B cell (primary cell): ENCODE measurements at places on chromosomes 4 and X. TPM values are rescaled to one million over a fixed set of nuclear protein-coding genes. Genes with fewer than 3 reads are reported as not detected.

- H3K27ac ChIP-seq, result peak overlapping the region; percentile 83
- no peaks in the 10 kb centered on the region for H3K27me3 ChIP-seq
- H3K4me1 ChIP-seq, result peaks cover 21% of the 10 kb centered on the region
- H3K36me3 ChIP-seq, result no peaks in the 10 kb centered on the region
These were observed 1.2 kb downstream of the PRKX start for GRCh38 chrX:3712051-3712869.

DNA sequence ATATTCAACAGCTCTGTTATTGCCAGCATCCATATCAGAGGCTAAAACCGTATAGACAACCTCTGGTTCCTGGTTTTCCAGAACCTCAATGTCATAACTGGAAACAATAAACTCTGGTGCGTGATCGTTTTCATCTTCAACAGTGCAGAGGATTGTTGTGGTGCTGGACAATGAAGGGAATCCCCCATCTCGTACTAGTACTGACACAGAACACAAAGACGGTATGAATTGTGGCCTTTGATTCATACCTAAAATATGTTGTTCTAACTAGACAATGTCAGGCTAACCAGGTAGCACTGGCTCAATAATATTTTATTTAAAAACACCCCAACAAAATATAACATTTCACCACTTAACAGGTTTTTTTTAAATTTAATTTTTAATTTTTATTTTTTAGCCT lies 186.9 kb downstream of the DCHS2 start:
- no peaks in the 10 kb centered on the region for H3K36me3 ChIP-seq
- H3K27ac ChIP-seq, result no peak overlapping the region
- H3K4me3 ChIP-seq, result no peak overlapping the region
- DNase-seq, result no peak

DNA sequence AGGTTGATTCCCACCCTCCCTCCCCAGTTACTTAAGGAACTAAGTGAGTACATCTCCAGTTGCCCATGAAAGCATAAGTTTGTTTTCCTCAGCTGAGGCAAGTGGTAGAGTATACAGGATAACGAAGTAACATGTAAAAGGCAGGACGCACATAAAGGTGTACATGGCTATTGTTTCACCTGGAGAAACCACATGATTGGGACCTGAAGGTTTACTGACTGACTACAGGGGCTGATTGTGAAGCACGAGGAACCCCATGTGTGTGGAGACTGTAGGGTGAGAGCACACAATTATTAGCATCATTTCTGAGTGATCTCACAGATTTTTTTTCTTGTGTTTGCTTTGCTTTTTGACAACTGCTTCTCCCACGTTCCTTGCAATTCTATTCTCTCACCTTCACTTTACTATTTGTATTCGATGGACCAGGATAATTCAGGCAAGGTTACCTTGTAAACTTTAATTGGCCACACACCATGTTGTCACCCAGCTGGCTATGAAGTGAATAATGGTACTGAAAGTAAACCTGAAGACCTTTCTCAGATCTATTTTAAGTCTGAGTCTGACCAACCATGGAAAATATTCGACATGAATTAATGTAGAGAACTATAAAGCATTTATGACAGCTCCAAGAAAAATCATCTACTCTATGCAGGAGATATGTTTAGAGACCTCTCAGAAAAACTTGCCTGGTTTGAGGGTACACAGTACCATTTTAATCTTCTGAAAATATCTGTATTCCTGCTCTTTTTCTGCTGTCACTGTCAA lies 102.5 kb upstream of the MYOZ2 start:
- DNase-seq, result no peak
- H3K36me3 ChIP-seq, result no peaks in the 10 kb centered on the region
- no peaks in the 10 kb centered on the region for H3K27me3 ChIP-seq

DNA sequence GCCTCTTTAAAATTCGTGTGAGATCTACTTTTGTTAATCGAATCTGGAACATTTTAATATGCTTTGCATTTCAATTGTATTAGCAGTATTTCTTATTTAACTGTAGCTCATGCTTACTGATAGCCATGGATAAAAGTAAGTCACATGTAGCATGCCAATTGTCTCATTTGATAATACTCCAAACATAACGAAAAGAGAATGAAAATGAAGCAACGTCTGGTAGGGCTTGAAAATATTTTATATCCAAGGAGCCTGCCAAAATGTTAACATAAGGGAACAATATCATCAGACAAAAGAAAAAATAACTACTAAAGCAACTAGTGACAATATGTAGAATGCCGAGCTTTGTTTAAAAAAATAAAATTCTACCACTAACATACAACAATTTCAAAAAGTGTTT lies 94.1 kb upstream of the MID1 start:
- no peak overlapping the region for H3K4me3 ChIP-seq
- H3K27ac ChIP-seq, result no peak overlapping the region
- H3K27me3 ChIP-seq, result no peaks in the 10 kb centered on the region
- H3K36me3 ChIP-seq, result no peaks in the 10 kb centered on the region
- DNase-seq, result no peak

GRCh38 chrX:13647709-13648212 lies 5.2 kb upstream of the TCEANC start:
- DNase-seq, result no peak
- no peak overlapping the region for H3K27ac ChIP-seq
- H3K4me1 ChIP-seq, result peaks cover 6% of the 10 kb centered on the region
- no peaks in the 10 kb centered on the region for H3K36me3 ChIP-seq
- H3K4me3 ChIP-seq, result no peak overlapping the region

GRCh38 chrX:55663584-55663983 lies 40.4 kb downstream of the FOXR2 start:
- no peaks in the 10 kb centered on the region for H3K36me3 ChIP-seq
- no peak overlapping the region for H3K27ac ChIP-seq
- DNase-seq, result no peak
- H3K4me3 ChIP-seq, result no peak overlapping the region
- no peaks in the 10 kb centered on the region for H3K27me3 ChIP-seq

DNA sequence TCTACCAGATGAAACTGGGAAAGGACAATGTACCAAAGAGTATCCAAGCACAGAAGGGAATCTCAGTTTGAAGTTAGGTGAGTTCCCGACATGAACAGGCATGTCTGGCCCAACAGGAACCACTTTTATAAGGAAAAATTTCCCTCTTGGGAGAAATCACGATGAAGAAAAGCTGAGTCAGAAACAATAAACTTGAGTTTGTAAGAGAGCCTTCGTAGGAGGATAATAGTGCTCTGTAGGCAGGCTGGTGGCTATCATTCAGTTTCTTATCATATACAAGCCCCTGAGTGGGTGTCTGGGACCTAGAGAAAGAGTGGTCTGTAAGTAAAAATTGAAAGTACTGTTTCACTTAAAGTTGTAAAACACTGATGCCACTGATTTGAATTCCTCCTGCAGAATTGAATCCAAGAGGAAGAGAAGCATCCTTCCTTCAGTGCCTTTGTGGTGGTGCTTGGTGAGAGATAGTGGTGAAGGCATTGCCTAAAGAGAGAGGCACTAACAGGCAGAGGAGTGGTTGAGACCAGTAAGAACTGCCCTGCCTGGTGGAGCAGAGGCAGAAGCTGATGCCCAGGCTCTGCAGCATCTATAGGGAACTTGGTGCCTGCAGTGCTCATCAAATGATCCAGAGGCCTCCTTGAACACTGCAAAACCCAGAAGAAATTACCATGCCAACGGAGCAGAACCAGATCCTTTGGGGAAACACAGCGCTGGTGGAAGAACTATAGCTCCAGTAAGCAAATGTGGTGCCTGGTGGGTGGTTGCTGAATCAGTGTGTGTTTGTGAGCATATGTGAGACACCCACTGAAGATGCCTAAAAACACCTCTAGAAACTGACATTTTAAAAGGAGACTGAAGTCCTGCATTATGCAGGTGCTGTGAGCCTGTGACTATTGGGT lies 31.7 kb upstream of the METAP1 start:
- no peak overlapping the region for H3K27ac ChIP-seq
- H3K27me3 ChIP-seq, result no peaks in the 10 kb centered on the region
- H3K4me3 ChIP-seq, result no peak overlapping the region

DNA sequence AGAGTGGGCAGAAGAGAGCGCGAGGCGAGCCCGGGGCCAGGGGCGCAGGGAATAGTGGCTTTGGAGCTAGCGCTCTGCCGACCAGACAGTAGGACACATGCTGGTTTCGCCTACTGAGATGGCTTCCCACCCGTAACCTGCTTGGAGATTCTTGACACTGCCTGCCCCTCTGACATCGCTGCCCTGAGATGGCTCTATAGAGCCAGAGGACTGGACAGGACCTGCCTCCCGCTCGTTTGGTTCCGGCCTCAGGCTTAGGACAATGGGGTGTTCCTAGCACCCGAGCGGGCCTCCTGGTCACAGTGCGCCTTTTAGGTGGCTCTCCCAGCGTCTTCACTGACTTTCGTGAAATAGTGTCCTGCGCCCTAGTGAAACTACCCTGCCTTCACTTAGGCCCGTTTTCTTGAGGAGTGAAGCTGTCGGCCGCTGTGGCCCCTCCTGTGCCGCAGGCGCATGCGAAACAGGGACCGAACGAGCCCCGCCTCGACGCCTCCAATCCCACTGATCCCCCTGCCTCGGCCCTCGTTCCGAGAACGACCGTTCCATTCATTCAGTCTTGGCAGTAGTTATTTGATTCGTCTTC lies 608 bp downstream of the TAF1 start:
- H3K4me1 ChIP-seq, result peaks cover 12% of the 10 kb centered on the region
- peak overlapping the region; percentile 71 for H3K4me3 ChIP-seq
- no peaks in the 10 kb centered on the region for H3K27me3 ChIP-seq
- H3K36me3 ChIP-seq, result peaks cover 14% of the 10 kb centered on the region
- DNase-seq, result no peak
- peak overlapping the region; percentile 71 for H3K27ac ChIP-seq

DNA sequence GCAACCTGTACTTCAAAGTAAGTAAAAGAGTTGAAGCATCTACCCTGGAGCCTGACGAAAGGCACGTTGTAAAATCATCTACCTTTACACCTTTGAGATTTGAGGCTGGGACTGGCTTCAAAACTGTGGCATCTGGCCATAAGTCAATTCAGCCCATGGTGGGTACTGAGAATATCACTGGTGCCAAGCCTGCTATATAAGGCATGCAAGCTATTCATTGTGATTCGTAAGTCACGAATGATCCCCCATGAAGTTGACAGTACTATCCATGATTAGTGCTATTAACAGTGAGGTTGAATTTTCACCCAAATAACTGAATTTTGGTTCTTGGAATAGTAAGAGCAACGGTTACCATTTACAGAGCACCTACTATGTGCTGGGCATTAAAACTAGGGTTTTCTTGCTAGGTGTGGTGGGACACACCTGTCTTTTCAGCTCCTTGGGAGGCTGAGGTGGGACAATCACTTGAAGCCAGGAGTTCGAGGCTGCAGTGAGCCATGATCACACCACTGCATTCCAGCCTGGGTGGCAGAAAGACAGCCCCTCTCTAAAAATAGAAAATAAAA lies 39.8 kb downstream of the IRF2 start:
- H3K27me3 ChIP-seq, result no peaks in the 10 kb centered on the region
- H3K36me3 ChIP-seq, result peaks cover 24% of the 10 kb centered on the region
- H3K4me1 ChIP-seq, result peaks cover 18% of the 10 kb centered on the region
- no peak for DNase-seq

SPATA4 gene
- not detected in 2 replicates for total RNA-seq

TTC29 gene
- total RNA-seq, result not detected in 2 replicates
